ENCODE measurements at places on chromosomes 1 and 21. TPM values are rescaled to one million over a fixed set of nuclear protein-coding genes. Genes with fewer than 3 reads are reported as not detected.

DNA sequence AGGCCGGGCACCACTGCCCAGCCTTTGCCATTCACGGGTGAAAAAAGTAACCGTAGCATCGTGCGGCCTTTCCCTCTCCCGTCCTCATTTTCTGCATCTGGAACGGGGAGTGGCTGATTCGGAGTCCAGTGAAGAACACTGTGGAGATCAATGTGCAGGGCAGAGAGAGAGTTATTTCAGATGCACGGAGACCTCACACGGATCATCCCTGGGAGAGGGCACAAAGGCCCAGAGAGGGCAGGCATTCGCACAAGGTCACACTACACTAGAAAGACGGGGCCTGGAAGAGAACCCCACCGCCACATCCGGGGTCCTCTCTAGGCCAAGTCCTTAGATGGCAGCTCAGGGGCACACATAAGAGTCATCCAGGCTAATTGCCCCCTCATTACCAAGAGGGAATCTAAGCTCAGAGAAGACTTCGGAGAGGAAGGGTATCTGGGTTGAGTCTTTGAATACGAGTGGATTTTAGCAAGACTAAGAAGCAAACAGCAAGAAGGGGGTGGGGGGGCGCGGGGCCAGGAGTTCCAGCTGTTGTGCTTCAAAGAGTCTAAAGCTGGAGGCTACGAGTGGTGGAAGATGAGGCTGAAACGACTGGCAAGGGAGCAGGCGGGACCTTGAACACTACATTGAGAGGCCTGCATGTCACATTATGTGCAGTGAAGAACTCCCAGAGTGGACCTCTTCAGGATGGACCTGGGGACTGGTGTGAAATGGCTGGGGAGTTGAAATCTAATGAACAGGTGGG is 857 bp downstream of the GPX7 start:
- DNase-seq = peak; percentile 74

The AXDND1 gene
- polyA plus RNA-seq = 0.23 TPM

DNA sequence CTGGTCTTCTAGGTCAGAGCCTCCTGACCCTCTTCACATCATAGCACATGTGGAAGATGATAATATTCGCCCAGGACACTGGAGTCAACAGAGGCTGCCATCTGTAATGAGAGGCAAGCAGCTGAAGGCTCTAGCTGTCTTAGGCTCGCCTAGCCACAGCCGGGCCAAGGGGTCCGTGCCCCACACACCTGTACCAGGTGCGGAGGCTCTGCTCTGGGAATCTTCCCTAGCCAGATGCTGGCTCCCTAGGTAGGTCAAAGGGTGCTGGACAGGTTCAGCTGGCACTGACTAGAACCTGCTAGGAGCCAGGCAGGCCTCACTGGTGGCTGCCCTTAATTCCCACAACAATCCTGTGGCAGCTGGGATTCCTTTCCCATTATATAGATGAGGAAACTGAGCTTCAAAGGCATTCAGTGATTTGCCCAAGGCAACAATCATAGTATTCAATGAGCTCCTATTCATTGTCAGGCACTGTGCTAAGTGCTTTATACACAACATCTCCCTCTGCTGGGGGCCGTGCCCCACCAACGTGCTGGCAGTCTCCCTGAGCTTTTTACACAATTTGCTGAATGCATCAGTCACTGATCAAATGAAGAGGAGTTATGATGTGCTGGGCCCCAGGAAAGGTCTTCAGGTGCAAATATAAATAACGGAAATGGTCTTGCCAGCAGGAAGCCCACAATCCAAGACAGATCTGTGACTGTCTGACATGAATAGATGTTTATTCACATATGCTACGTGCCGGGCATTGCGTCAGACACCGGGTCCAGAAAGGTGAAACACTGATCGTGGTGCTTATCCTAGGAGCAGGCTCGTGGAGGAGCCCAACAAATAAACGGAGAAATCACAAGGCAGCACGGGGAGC is 58.0 kb downstream of the DDX20 start:
- no peak for DNase-seq

DNA sequence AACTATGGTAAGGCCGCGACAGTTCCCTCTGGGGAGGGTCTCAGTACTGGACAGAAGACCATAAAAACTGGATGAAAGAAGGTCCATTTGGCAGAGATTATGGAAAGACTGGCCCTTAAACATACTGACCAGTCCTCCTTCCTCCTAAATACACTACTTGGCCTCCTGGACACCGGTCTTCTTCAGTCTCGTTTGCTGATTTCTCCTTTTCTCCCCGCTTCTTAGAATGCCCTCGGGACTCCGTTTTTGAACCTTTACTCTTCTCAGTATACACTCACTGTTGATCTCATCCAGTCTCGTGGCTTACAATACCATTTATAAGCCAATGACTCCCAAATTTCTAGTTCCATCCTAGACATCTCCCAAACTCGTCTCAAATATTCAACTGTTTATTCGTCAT is 694 bp upstream of the MRPL9 start:
- DNase-seq = no peak

The MXRA8 gene
- polyA plus RNA-seq = 37.9 TPM

- DNase-seq = no peak
These were observed 609.6 kb upstream of the NEGR1 start for GRCh38 chr1:72891976-72892375.

The NFYC gene
- polyA plus RNA-seq = 39.5 TPM

The C8A gene
- polyA plus RNA-seq = not detected

The OSCP1 gene
- 0.70 TPM for polyA plus RNA-seq
